Melanocyte of skin (primary cell): ENCODE measurements at places on chromosomes 1 and 21. TPM values are rescaled to one million over a fixed set of nuclear protein-coding genes. Genes with fewer than 3 reads are reported as not detected.

Gene SPATA46
- total RNA-seq = not detected in 2 replicates

Gene MCOLN3
- 8.6 and 26.9 TPM in 2 replicates for total RNA-seq

Gene PYHIN1
- total RNA-seq = 6.0 and 10.3 TPM in 2 replicates

Gene NUAK2
- under 0.01 and 0.36 TPM in 2 replicates for total RNA-seq

Gene CA6
- not detected in 2 replicates for total RNA-seq

Gene OXCT2
- 0.31 TPM in 1 of 2 replicates, not detected in the other for total RNA-seq

Gene C1orf21
- total RNA-seq = 26.0 and 30.5 TPM in 2 replicates

Gene COL8A2
- under 0.01 and 0.15 TPM in 2 replicates for total RNA-seq

Gene ZBTB8OS
- total RNA-seq = 38.0 and 42.4 TPM in 2 replicates

Gene C1orf94
- not detected in 2 replicates for total RNA-seq

Gene TNNI3K
- not detected in 2 replicates for total RNA-seq

Gene SWT1
- total RNA-seq = 6.9 and 9.1 TPM in 2 replicates

Gene OR2T33
- total RNA-seq = not detected in 2 replicates

Gene CHIT1
- total RNA-seq = not detected in 2 replicates

Gene CD55
- 46.9 and 50.9 TPM in 2 replicates for total RNA-seq
